ENCODE measurements at places on chromosomes 1 and 21. TPM values are rescaled to one million over a fixed set of nuclear protein-coding genes. Genes with fewer than 3 reads are reported as not detected.

Gene CPLANE2
- 37.4 TPM for total RNA-seq

Gene IQCC
- 4.6 TPM for total RNA-seq

Gene FCRL6
- not detected for total RNA-seq

Gene SHE
- total RNA-seq: 2.5 TPM

Gene GUCA2A
- total RNA-seq: not detected

Gene YOD1
- 25.1 TPM for total RNA-seq

Gene CFAP107
- total RNA-seq: 3.0 TPM

Gene PTPRF
- 101 TPM for total RNA-seq

Gene OPTC
- not detected for total RNA-seq

Gene FCN3
- total RNA-seq: not detected

Measured in diencephalon (tissue), 1 donor.